ENCODE measurements at places on chromosomes 3 and 15.

- DNase-seq: no peak
Observed at GRCh38 chr3:116579840-116580239, 129.7 kb upstream of the TUSC7 start.

DNA sequence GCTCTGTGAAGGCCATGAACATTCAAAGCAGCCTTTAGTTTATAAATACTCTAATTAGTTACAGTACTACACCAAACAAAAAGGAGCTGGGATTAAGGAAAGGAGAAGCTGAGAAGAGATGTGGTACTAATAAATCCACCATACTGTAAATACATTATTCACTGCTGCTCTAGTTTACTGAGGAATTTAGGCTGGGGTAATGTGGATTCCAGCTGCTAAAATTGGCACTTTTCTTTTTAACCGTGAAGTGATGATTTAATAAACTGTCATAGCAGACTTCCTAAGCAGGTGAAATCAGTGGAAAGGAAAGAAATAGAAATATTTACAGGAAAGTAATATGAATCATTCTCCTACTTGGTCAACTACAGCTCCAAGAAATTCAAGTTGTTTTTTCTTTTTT, 88.7 kb downstream of the TFG start:
- DNase-seq: no peak

- no peak for DNase-seq
Observed at GRCh38 chr3:149095487-149095886, 9.2 kb upstream of the HLTF start.

DNA sequence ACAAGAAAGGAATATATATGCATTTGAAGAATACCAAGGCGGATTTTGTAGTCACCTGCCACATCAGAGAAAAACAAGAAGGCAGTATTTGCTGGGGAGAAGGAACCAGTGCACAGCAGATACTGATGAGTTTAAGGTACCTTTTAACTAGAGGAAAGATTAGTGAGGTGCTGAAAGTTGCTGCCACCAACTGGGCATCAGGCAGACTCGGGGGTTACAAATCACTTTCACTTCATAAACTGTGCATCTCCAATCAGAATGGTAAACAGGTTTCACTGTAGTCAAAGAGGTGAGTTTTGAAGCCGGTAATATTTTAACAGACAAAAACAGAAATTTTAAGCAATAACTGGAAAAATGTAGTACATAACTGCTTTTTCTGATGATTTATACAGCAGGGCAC, 4.1 kb downstream of the FBN1 start:
- no peak for DNase-seq

DNA sequence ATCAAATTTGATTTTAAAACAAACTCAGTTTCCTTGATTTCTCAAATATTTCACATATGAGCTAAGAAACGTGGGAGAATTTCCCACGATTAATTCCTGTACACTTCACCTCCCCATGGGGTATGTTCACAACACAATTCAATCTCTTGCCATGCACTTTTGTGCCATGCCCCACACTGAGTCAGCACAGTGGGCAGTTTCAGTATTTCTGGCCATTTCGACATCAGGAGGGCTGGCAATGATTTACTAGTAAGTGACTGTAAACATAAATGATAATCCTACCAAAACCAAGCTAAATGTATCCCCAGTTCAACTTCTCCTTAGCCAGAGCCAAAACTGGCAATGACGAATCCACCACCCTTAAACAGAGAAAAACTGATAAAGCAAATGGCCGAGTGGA, 293.6 kb downstream of the FGF12 start:
- DNase-seq: no peak

- no peak for DNase-seq
Observed at GRCh38 chr3:12465151-12465835, 19.0 kb upstream of the TSEN2 start.
